ENCODE measurements at places on chromosomes 16 and 17.

DNA sequence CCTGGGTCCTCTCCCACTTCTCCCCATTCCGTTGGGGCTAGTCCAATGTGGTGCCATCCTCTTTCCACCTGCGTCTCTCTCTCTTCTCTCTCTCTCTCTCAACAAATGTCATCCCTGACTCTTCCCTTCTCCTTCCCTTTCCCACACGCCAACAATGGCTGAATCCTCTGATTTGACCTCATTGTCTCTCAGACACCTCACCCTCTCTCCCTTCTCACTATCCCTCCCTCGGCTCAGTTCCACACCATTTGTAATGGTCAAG, 628 bp upstream of the ZNF18 start:
- DNase-seq, result no peak

DNA sequence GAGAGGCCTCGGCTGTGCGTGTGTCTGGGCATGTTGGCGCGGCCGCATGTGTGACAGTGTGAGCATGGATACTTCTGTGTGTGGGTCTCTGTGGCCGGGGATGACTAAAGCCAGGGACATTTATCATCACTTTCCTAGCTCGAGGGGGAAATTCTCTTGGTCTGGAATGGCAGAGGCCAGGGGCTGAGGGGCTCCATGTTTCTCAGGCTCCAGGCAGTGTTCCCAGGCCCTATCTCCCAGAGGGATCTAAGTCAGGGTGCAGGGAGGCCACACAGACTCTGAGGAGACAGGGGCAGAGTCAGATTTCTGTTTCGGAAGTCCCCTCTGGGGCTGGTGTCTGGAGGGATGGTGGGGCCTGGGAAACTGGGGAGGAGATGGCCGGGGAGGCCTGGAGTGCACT, 23.7 kb upstream of the SPNS2 start:
- no peak for DNase-seq

DNA sequence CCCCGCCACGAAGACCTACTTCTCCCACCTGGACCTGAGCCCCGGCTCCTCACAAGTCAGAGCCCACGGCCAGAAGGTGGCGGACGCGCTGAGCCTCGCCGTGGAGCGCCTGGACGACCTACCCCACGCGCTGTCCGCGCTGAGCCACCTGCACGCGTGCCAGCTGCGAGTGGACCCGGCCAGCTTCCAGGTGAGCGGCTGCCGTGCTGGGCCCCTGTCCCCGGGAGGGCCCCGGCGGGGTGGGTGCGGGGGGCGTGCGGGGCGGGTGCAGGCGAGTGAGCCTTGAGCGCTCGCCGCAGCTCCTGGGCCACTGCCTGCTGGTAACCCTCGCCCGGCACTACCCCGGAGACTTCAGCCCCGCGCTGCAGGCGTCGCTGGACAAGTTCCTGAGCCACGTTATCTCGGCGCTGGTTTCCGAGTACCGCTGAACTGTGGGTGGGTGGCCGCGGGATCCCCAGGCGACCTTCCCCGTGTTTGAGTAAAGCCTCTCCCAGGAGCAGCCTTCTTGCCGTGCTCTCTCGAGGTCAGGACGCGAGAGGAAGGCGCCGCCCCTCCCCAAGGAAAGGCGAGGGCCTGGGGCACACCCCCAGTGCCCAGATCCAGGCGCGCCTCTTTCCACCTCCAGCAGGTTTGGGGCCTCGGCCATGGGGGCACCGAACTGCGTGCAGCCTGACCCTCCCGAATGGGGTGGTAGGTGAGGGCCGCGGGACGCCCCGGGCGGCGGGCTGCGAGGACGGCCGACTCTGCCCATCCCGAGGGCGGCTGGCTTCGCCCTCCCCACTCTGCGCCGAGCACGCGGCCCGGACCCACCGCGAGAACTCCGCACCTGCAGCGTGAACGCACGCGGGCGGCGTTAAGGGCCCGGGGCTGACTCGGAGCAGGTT, 664 bp downstream of the HBQ1 start:
- DNase-seq, result peak; percentile 79

DNA sequence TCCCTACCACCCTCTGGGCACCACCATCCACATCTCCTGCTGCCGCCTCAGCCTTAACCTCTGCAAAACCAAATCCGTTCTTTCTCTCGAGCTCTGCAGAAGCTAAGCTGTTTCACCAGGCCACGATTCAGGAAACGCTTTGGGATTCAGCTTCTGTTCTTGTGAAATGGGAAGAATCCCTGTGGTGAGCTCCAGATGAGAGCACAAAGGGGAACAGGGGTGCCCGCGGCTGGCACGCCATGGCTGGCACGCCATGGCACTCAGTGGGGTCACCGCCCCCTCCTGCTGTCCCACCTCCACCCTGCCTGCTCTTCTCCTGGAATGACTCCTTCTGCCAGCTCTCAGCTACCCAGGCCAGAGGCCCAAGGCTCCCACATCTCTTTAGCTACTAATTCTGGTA, 5.7 kb downstream of the QPRT start:
- DNase-seq, result no peak

DNA sequence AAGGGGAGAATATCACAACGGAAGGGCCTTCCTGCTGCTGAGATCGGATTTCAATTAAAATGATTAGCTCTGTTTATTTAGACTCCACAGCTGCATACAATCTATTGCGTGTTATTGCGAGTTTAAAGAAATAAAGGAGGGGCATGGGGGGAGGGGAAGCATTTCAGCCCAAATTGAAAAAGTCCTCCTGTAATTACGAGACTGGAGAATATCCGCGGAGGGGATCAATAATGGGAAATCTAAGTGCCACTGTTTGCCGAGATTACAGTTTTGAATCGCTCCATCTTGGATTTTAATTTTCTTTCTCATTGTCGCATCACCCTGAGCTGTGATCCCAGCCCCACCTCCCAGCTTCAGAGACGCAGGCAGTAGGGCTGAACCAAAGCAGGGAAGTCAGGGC, 15.7 kb upstream of the RPL38 start:
- DNase-seq, result no peak

DNA sequence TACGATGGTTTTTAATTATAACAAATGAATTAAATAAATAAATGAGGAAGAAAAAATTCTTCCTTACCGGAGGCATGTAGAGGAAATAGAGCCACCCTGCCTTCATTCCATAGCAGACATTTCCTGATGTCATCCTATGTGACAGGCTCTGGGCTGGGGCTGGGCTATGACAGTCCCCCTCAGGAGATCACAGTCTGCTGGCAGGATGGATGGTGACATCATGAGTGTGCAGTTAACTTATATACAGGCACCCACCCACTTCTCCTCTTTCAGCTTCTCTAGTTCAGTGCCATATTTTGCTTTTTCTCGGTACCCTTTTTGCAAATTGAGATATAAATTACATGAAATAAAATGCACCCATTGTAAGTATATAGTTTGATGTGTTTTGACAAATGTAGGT, 6.4 kb upstream of the CMTM3 start:
- no peak for DNase-seq

- DNase-seq, result no peak
These were observed 18.1 kb downstream of the PIPOX start for GRCh38 chr17:29061036-29061435.

- no peak for DNase-seq
These were observed 28.6 kb upstream of the HYDIN start for GRCh38 chr16:71259086-71259485.

- no peak for DNase-seq
These were observed 1.6 kb downstream of the BAHCC1 start for GRCh38 chr17:81396722-81397313.

DNA sequence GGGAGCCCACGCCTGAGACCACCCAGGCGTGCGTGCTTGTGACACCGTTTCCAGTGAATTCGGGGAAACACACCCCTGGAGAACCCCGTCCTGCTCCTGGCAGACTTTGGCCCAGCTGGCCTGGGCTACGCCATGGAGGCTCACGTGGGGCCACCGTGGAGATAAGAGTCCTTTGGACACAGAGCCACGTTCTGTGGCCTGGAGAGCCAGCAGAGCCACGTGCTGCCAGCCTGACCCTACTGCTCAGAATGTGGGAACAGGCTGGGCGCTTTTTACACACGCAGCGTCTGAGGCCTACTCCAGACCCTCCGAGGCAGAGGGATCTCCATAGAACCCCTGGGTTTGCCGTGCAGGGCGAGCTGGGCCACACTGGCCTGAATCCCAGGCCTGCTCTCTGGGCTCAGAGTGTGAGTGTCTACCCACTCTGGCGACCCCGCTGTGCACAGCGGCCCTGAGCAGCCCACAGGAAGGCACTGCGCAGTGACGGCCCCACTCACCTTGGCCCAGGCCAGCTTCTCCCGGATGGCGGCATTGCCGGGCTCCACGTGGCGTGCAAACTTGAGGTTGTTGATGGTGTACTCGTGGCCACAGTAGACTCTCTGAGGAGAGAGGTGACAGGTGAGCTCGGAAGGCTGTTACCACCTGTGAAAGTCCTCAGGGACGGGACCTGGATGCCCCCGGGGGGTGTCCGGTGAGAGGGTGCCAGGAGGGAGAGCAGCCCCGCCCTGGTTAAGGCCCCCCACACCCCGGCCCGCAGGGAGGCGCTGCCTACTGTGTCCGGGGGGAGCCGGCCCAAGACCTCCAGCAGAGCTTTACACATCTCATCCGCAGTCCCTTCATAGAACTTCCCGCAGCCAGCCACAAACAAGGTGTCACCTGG, 10.0 kb downstream of the HAGH start:
- DNase-seq, result no peak

GRCh38 chr16:11901091-11901490, 14.7 kb downstream of the GSPT1 start:
- no peak for DNase-seq

DNA sequence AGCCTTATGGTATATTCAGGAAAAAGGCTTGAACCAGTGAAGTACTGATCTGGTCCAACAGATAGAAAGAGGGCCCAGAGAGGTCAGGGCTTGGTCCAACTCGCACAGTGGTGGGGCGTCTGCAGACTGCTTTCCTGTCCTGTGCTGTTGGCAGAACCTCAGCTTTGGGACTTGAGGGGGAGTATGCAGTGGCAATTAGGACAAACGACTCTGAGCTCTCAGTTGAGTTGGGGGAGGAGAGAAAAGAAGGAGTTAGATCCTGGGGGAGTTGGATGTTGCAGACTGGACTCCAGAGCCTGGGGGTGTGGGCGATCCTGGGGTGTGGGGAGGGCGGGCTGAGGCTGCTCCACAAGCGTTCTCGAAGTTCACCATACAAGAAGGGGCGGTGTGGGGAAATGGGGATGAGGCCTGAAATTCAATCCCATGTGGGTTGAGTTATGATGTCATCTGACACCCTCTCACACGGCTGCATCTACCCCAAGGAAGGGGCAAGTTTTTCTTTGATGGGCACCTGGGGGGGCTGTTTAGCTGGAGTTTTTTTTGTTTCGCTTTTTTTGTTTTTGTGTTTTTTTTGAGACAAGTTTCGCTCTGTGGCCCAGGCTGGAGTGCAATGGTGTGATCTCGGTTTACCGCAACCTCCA, 14.6 kb downstream of the GRB7 start:
- no peak for DNase-seq

DNA sequence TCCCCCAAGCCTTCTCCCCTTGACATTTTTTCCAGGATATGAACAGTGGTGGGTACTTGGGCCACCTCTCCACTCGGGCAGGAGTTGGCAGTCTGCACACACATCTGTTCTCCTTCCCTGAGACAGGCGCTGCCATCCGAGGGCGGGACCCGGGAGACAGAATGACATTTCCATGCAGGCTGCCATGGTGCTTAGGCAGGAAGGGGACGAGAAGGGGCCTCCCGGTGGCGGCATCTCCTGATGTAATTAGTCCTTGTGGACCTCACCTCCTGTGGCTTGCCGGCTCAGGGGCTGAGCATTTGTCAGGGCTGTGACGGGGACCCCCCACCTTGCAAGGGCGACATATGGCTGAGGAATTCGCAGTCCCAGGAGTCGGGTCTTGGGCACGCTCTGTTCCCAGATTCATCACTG, 197.2 kb downstream of the FOXL1 start:
- DNase-seq, result no peak

GRCh38 chr17:56290802-56291118, 137.5 kb downstream of the ANKFN1 start:
- no peak for DNase-seq

- no peak for DNase-seq
These were observed 7.6 kb downstream of the SLC46A1 start for GRCh38 chr17:28398280-28398981.

DNA sequence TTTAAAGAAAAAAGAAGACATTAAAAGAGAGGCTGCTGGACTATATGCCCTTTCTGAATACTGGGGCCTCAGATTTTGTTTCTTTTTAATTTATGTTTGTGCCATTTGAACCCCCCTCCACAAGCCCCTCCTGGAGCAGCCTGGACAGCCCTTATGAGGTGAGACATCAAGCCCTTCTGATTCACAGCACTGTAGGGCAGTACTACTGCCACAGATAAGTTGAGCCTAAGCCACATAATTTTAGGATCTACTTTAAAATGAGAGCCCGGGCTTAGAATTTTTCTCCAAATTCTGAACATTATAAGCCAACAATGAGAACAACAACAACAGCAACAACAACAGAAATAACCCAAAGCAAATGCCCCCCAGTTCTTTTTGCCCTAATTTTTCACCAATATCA, 256.9 kb upstream of the SALL1 start:
- no peak for DNase-seq

DNA sequence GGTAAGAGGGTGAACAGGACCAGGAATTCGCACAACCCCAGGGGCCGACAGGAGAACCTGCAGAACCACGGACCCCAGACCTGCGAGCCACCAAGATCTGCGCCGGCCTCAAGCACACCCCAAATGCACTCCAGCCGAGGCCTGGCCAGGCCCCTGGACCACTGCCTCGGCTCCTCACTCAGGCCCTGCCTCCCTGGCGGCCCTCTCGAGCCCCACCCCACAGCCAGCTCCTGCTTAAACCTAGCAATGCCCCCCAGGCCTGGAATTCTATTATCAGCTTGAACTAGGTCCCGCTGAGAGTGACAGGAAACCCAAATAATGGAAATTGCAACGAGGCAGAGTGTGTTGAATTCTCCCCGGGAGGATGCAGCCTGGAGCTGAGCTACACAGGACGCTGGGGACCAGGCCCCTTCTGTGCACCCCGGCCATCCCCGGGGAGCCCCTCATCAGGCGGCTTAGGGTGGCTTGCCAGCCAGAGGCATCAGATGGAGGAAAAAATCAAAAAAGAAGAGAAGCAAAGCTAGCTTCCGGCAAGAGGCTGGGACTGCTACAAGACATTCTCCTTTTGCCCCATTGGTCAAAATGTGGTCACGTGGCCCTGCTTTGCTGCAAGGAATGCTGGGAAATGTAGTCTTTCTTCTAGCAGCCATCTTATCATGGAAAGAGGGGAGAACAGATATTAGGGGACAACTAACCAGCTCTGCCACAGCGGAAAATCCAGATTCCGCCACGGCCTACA, 2.4 kb upstream of the ENPP7 start:
- DNase-seq, result peak; percentile 90

- DNase-seq, result no peak
These were observed 27.6 kb downstream of the MXRA7 start for GRCh38 chr17:76683011-76683755.

DNA sequence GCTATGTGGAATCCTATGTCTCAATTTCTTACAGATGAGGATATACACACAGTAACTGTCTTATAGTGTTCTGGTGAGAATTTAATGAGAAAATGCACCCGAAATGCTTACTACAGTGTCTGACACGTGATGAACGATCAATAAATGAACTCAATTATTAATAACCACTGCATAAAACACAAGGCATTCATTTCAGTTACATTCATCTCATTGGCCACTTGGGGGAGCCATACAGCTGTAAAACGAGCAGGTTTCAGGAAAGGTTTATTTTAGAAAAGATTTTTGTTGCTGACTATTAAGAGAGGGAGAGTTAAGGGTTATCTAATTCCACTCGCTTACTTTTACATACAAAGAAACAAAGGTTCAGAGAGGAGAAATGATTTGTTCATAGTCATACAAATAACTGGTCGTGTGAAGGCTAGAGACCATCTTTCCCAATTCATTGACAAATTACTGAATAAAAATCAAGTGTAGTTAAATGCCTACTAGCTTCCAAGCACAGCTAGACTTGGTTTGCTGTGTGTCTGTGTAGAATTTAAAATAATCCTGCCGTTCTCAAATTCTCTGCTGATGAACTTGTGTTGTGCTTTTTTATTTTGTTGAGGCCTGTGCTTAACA, 160.1 kb downstream of the MAP2K4 start:
- no peak for DNase-seq

All from CD4-positive, alpha-beta T cell treated with Interleukin-15 for 1 hour (primary cell).